ENCODE measurements at places on chromosomes 7 and 10.
A peak's percentile ranks its signal among the peaks of the same experiment; 100 is the strongest.

DNA sequence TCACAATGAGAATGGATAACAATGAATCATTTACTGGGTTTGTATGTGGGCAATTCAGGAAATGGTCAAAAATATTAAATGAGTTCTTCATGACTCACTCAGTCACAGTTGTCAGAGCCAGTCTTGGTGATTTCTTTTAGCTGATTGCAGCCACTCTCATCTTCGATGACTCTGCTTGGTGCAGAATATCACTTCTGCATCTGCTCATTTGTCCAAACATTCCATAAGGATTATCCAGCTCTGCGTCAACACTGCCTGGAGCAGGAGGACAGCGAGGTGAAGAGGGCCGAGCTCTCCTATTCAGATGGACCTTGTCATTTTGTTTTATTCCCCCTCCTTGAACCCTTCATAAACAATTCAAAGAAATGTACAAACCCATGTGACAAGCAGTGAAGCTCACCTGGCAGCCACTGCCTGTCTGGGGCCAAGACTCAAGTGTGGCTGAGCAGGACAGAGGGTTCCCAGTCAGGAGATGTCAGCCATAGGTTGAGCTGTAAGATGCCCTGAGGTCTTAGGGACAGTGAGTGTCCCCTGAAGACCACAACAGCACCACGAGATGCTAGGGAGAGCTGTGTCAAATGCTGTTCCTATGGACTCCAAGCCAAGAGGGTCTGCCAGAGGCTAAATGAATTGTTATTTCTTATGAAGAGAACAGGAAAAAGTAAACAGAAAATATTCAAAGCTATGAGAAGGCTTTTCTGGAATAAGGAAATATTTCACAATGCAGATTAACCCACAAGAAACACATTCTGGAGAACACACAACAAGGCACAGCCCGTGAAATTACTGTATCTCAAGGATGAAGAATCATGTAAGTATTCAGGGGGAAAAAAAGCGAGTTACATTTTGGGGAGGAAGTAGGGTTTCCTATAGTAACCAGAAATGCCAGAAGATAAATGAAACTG lies 33.1 kb upstream of the EGFR start:
- DNase-seq = peak; percentile 92

- DNase-seq = no peak
These were observed 83.3 kb upstream of the DYNC1I1 start for GRCh38 chr7:95688931-95689495.

GRCh38 chr7:137916980-137917645 lies 70.3 kb upstream of the DGKI start:
- DNase-seq = no peak

DNA sequence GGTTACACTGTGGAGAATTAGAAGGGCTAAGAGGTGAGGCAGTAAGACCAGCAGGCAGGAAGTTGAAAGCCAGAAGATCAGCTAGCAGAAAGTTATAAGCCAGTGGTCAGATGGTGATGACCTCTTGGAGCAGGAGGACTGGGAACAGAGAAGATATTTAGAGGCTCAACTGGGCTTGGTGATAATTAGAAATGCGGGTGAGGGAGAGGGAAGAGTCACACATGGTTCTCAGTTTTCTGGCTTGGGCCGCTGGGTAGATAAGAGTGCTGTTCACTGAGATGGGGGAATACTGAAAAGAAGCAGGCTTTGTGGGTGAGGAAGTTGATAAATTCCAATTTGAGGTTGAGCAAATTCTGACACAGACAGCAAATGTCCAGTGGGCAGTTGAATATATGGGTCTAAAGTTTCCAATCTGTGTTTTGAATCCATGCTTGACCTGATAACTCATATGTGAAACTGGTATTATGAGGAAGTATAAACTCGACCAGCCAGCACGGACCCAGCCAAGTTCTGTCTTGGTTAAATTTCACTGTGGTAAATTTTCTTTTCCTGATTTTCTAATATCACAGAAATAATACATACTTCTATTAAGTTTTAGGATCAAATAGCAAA lies 22.7 kb downstream of the LSMEM1 start:
- no peak for DNase-seq

GRCh38 chr7:127886248-127886647 lies 145.0 kb downstream of the LRRC4 start:
- no peak for DNase-seq

- DNase-seq = no peak
These were observed 344.6 kb upstream of the SHH start for GRCh38 chr7:156156734-156157408.

GRCh38 chr10:118362103-118362502 lies 20.0 kb upstream of the FAM204A start:
- no peak for DNase-seq
